ENCODE measurements at places on chromosomes 1 and 21.

- DNase-seq: no peak
Measured at GRCh38 chr1:116680752-116681151, 13.2 kb upstream of the IGSF3 start.

DNA sequence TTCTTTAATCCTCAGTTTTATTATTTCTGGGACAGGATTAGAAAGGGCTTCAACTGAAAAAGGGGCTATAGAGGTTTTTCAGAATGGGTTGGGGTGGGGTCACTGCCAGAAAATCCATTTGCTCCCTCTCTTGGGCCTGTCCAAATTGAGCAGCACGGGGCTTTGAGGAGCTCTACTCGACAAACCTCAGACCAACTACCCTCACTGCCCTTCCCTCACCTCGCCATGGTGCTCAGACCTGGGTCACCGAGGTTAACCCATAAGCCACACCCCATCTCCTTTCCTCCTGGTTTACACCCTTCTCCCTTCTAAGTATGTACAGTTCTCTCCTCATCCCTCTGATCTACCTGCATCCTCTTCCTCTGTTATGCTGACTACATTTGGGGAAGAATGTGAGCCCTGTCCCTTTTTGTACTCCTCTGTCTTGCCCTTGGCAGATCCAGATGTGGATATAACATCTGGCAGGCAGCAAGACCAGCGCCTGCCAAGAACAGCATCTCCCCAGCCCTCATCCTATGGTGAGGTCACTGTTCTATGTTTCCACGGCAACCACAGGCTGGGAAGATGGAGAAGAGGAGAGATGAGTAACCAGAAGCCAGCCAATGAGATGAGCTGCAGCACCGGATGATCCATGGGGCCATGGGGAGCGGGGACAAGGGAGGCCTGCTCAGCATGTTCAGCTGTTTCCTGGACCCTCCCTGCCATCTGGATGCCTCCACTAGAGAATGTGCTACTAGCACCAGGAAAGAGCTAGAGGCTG is 3.7 kb upstream of the FABP3 start:
- peak; percentile 92 for DNase-seq

- no peak for DNase-seq
Measured at GRCh38 chr1:8571200-8571984, 246.0 kb downstream of the RERE start.

DNA sequence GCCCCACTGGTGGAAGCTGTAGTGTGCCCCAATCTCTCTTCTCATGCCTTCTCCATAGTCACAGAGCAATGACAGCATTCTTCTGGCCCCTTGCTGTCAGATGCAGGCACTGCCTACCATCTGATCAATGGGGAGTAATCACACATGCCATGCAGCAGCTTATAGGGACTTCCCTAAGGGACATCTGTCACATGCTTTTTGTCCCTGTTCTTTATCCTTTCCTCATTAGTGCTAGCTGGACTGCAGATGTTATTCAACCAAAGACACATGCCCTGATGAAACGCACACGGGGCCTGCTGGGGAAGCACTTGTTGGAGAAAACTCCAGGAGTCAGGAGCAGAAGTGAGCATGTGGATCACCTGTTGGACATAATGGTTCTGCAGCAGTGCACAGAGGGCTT is 108.7 kb downstream of the KCNJ15 start:
- peak; percentile 78 for DNase-seq

- DNase-seq: no peak
Measured at GRCh38 chr1:165666152-165666825, 32.1 kb downstream of the ALDH9A1 start.

DNA sequence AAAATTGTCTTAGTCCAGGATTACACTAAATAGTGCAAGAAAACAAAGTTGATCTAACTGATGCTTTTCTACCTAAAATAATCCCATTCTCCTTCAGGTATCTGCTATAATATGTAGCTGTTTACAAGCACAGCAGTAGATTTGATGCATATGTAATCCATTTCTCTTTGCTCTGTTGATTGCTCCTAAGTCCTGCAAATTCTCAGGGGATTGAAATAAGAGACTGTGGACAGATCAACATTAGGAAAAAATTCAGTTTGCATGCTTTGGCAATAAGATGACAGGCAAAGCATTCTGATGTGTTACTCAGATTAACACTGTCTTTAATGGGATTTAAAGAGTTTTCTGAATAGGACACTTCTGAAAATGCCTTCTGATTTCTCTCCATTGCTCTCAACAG is 34.7 kb downstream of the RNF11 start:
- no peak for DNase-seq

DNA sequence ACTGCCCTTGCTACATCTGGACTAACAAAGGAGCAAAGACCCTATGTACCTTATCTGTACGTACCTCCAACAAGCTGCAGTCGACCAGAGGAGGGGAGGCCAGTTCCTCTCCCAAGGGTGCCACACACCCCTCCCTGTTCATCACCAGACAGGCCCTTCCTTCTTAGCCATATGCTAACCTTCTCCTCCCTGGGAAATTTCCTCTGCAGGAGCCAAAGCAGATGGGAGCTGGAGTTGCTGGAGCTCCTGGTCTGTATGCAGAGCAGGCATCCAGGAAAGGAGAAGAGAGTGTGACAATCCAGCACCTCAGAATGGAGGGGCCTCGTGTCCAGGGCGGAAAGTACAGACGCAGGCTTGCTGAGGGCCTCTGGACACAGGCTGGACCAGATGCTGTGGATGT is 48.5 kb downstream of the C8B start:
- no peak for DNase-seq

DNA sequence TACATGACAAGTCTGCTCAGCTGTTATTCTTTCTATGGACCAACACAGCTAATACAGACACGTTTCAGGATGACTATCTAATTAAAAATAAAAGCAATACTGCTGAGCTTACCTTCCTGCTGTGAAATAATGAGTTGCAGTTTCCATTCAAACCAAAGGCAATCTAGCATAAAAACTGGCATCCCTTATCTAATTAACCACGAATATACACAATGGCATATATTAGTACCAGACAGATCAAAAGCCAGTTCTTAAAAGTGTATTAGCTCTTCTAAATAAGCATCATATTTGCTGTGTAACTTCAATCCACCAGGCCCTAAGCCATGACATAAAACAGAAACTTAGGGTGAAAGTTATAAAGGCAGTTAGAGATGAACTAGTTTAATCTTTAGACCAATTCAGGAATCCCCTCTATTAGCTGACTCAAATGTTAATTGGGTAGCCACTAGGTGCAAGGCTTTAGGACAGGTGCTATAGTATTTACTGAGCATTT is 20.6 kb downstream of the TESK2 start:
- no peak for DNase-seq

- no peak for DNase-seq
Measured at GRCh38 chr1:46244656-46245371, 2.7 kb upstream of the RAD54L start.

- DNase-seq: no peak
Measured at GRCh38 chr1:169478094-169478672, 7.6 kb downstream of the SLC19A2 start.
